Heart left ventricle (tissue), 16 donors: ENCODE measurements at places on chromosomes 2 and 18.
A peak's percentile ranks its signal among the peaks of the same experiment; 100 is the strongest.

DNA sequence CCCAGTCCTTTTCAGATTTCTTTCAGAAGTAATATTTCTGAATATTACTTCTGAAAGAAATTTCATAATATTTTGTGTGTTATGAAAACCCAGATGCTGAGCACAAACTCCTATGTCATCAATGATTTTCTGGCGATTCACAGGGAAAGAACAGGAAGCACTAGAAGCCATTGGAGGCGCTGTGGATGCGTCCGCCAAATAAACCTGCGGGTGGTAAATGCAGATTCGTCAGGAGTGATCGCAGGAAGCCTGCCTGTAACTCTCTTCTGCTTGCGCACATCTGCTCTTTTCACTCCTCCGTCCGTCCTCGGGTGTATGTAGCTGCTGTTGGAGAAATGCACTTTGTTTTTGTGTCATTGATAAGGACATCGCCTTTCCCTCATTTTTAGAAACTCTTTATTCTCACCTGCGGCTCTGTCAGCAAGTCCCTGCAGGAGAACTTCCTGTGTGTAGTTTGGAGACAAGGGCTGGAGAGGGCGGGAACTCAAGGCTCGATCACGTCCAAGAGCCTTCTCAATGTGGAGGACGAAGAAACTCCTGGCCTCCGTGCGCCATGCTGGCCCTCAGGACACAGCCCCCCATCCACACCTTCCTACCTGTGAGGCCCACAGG, 483.8 kb downstream of the GALR1 start:
- no peaks in the 10 kb centered on the region for H3K4me1 ChIP-seq
- no peak overlapping the region for H3K4me3 ChIP-seq
- H3K36me3 ChIP-seq: no peaks in the 10 kb centered on the region
- no peak for DNase-seq
- no peaks in the 10 kb centered on the region for H3K27me3 ChIP-seq
- H3K27ac ChIP-seq: no peak overlapping the region

DNA sequence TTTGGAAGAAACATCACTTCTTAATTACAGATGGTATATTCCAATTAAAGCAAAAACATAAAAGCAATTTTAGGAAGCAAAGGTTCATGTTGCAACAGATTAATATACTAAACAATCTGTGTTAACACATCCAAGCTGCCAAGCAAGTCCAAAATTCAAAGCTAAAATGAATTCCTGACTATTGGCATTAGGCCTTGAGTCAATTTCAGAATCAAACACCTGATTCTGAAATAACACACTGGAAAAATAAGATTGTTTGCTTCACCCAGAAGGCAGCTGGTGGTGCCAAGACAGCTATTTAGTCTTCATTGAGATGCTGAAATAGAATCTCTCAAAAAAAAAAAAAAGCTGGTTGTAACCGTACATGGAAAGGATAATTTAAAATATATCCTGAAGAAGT, 465.6 kb downstream of the SOCS6 start:
- no peaks in the 10 kb centered on the region for H3K27me3 ChIP-seq
- no peaks in the 10 kb centered on the region for H3K4me1 ChIP-seq
- no peak for DNase-seq
- H3K4me3 ChIP-seq: no peak overlapping the region
- no peaks in the 10 kb centered on the region for H3K36me3 ChIP-seq

DNA sequence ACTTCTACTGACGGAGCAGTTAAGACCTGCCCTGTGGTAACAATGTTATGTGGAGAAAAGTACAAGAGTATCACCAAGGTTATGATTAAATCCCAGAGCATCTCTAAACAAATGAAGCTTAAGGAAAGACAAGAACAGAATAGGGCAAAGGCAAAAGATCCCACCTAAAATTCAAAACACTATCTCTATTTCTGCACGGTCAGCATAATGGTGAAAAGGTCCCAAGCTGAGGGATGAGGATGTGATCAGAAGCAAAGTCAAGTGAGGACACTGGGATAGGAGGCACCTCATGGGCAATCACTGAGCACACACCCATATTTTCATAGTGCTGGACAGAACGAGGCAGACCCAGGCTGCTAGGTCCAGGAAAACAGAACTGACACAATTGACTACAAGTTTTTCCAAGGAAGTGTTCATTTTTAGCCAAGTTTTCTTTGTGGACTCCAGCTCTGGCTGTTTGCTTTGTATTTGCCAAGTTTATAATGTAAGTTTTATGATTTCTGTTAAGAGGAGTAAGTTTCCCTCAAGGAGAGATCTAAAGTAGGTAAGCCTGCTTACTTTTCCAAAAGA, 77.8 kb downstream of the NCKAP5 start:
- H3K4me1 ChIP-seq: no peaks in the 10 kb centered on the region
- H3K27me3 ChIP-seq: no peaks in the 10 kb centered on the region
- DNase-seq: no peak
- no peak overlapping the region for H3K27ac ChIP-seq

GRCh38 chr2:200099256-200099655, 143.9 kb downstream of the MAIP1 start:
- H3K36me3 ChIP-seq: no peaks in the 10 kb centered on the region
- no peak for DNase-seq
- H3K27ac ChIP-seq: no peak overlapping the region

GRCh38 chr2:56132138-56132537, 51.7 kb upstream of the CCDC85A start:
- H3K36me3 ChIP-seq: no peaks in the 10 kb centered on the region
- H3K27me3 ChIP-seq: no peaks in the 10 kb centered on the region
- no peak overlapping the region for H3K27ac ChIP-seq
- H3K4me3 ChIP-seq: no peak overlapping the region
- no peaks in the 10 kb centered on the region for H3K4me1 ChIP-seq
- DNase-seq: no peak

DNA sequence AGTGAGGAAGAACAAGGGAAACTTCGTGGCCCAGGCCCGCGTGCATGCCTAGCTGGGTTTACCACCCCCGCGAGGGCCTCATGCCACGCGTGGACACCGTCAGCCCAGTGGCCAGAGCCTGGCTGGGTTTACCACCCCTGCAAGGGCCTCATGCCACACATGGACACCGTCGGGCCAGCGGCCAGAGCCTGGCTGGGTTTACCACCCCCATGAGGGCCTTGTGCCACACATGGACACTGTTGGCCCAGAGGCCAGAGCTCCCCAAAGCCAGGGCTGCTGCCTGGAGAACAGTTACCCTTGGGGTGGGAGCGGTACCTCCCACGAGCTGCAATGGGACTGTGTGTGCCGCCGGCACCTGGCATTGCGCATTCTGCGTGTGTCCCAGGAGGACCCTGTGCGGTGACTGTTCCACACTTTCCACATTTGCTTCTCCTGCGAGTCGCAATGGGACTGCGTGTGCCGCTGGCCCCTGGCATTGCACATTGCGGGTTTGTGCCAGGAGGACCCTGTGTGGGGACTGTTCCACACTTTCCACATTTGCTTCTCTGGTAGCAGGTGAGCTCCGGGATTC, 105.6 kb upstream of the CTDP1 start:
- H3K4me1 ChIP-seq: peaks cover 20% of the 10 kb centered on the region
- H3K36me3 ChIP-seq: no peaks in the 10 kb centered on the region
- H3K27me3 ChIP-seq: no peaks in the 10 kb centered on the region
- no peak overlapping the region for H3K27ac ChIP-seq
- no peak for DNase-seq
- no peak overlapping the region for H3K4me3 ChIP-seq

GRCh38 chr2:177460973-177461585, 68.5 kb downstream of the AGPS start:
- H3K36me3 ChIP-seq: no peaks in the 10 kb centered on the region
- H3K4me3 ChIP-seq: no peak overlapping the region
- no peak for DNase-seq
- H3K4me1 ChIP-seq: no peaks in the 10 kb centered on the region
- H3K27ac ChIP-seq: no peak overlapping the region

DNA sequence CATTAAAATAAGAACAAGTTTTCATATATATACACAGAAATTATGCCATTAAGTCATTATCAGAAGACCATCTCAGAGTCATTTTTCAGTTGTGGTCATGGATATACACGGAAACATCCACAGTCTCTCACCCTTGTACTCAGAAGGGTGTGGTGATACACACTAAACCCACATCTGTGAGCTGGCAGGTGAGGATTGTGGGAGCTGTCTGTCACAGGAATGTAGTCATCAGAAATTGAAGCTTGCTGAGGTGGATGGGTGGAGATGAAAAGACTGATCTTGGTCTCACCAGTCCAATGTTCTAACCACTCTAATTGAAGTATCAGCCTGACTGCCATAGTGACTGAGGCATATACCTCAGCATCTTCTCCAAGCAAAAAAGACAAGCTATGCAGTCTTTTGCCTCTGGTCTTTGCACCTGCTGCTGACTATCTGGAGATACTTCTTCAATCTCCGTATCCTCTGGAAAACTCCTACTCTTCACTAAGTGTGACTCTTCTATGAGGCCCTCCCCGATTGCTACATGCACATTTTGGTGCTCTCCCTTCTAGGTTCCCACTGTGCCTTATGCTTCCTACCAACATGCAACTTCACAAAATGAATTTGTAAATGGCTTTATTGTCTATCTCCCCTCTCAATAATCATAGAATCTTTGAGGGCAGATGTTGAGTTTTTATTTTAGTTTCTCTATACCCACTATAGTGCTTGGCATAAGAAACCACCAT, 232.8 kb downstream of the DYM start:
- H3K36me3 ChIP-seq: no peaks in the 10 kb centered on the region
- H3K4me3 ChIP-seq: no peak overlapping the region
- DNase-seq: no peak
- peaks cover 22% of the 10 kb centered on the region for H3K4me1 ChIP-seq

GRCh38 chr2:10265329-10266132, 37.2 kb upstream of the HPCAL1 start:
- peaks cover 12% of the 10 kb centered on the region for H3K4me1 ChIP-seq
- H3K36me3 ChIP-seq: no peaks in the 10 kb centered on the region

- no peak overlapping the region for H3K27ac ChIP-seq
- peaks cover 12% of the 10 kb centered on the region for H3K4me1 ChIP-seq
- peak overlapping the region; percentile 46 for H3K4me3 ChIP-seq
Observed at GRCh38 chr2:172734711-172735581, 699 bp upstream of the RAPGEF4 start.

DNA sequence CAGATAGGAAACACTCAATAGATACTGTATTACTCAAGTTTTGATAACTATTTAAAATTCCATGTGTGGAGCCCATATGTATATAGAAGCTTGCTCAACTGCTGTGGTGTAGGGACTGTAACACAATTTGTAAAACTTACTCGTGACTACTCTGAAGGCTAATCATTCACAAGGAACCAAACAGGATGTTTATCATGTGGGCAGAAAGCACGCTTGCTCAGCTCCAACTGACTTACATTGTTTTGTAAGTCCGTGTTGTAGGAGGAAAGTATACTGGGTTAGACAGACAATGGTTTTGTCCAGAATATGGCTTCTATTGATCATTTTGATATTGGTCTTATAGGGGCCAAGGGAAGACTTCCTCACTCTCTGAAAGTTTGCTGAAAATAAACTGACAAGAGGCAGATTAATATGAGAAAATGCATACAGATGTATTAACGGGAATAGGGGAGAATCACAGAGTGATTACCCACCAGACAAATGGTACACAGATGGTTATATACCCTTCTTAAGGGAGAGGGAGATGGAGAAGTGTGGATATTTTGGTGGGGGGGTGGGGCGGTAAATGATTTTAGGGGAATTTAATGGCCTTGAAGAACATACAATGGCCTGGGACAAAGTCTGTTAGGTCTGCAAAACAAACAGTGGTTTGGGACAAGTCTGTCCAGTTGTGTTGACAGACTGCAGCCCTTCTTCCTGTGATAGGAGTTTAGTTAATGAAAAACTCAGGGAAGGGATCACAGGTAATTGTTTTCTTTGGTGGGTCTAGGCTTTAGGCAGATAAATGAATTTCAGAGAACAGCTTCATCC, 259.3 kb upstream of the SP5 start:
- H3K4me1 ChIP-seq: no peaks in the 10 kb centered on the region
- no peak overlapping the region for H3K4me3 ChIP-seq
- H3K36me3 ChIP-seq: no peaks in the 10 kb centered on the region
- H3K27me3 ChIP-seq: no peaks in the 10 kb centered on the region
- H3K27ac ChIP-seq: no peak overlapping the region

DNA sequence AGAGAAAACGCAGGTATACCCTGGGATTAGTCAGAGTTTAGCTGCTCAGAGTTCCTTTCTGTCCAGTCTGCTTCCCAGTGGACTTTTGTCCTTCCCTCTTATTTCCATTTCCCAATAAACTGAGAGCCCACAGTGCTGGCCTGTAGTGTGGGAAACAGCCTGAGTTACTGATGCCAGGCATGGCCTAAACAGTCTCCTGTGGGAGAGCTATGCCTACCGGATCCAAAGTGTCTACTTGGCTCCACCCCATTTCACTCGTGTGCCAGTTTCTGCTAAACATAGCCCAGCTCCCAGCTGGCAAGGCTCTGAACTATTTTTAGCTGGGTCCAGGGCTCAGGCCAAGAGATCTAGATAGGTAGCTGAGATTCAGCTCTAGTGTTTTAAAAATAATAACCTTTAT, 15.6 kb upstream of the PPP1CB start:
- peaks cover 5% of the 10 kb centered on the region for H3K4me1 ChIP-seq
- DNase-seq: peak; percentile 81
- H3K36me3 ChIP-seq: no peaks in the 10 kb centered on the region
- peak overlapping the region; percentile 73 for H3K27ac ChIP-seq
- H3K4me3 ChIP-seq: peak overlapping the region; percentile 45

GRCh38 chr2:206804326-206804725, 38.9 kb downstream of the FASTKD2 start:
- no peaks in the 10 kb centered on the region for H3K4me1 ChIP-seq
- no peak overlapping the region for H3K4me3 ChIP-seq
- H3K27ac ChIP-seq: no peak overlapping the region
- H3K36me3 ChIP-seq: no peaks in the 10 kb centered on the region
- no peak for DNase-seq

GRCh38 chr2:241008711-241009121, 10.3 kb downstream of the SNED1 start:
- no peak for DNase-seq
- no peaks in the 10 kb centered on the region for H3K36me3 ChIP-seq
- no peaks in the 10 kb centered on the region for H3K27me3 ChIP-seq

GRCh38 chr18:46754661-46755292, 2.1 kb downstream of the ST8SIA5 start:
- no peaks in the 10 kb centered on the region for H3K36me3 ChIP-seq
- H3K4me1 ChIP-seq: peaks cover 16% of the 10 kb centered on the region

GRCh38 chr2:120552800-120553481, 182.7 kb upstream of the GLI2 start:
- H3K36me3 ChIP-seq: no peaks in the 10 kb centered on the region
- peaks cover 33% of the 10 kb centered on the region for H3K4me1 ChIP-seq
- peak overlapping the region; percentile 68 for H3K27ac ChIP-seq
- H3K27me3 ChIP-seq: no peaks in the 10 kb centered on the region

GRCh38 chr2:85763132-85763531, 9.3 kb downstream of the ATOH8 start:
- DNase-seq: no peak
- no peak overlapping the region for H3K4me3 ChIP-seq
- H3K36me3 ChIP-seq: peaks cover 37% of the 10 kb centered on the region
- H3K4me1 ChIP-seq: peaks cover 36% of the 10 kb centered on the region

- DNase-seq: no peak
- no peak overlapping the region for H3K4me3 ChIP-seq
- no peak overlapping the region for H3K27ac ChIP-seq
- H3K27me3 ChIP-seq: no peaks in the 10 kb centered on the region
- no peaks in the 10 kb centered on the region for H3K36me3 ChIP-seq
Observed at GRCh38 chr2:27155069-27155520, 6.3 kb downstream of the TCF23 start.

- H3K27ac ChIP-seq: no peak overlapping the region
- no peak overlapping the region for H3K4me3 ChIP-seq
- no peaks in the 10 kb centered on the region for H3K36me3 ChIP-seq
- no peaks in the 10 kb centered on the region for H3K27me3 ChIP-seq
- H3K4me1 ChIP-seq: no peaks in the 10 kb centered on the region
Observed at GRCh38 chr2:207815254-207815653, 45.5 kb upstream of the FZD5 start.

GRCh38 chr2:26685341-26685740, 7.2 kb upstream of the KCNK3 start:
- H3K4me3 ChIP-seq: no peak overlapping the region
- H3K36me3 ChIP-seq: no peaks in the 10 kb centered on the region
- DNase-seq: no peak
- H3K27me3 ChIP-seq: no peaks in the 10 kb centered on the region
- no peak overlapping the region for H3K27ac ChIP-seq
